Aorta (tissue), 5 donors: ENCODE measurements at places on chromosomes 3 and 15.

DNA sequence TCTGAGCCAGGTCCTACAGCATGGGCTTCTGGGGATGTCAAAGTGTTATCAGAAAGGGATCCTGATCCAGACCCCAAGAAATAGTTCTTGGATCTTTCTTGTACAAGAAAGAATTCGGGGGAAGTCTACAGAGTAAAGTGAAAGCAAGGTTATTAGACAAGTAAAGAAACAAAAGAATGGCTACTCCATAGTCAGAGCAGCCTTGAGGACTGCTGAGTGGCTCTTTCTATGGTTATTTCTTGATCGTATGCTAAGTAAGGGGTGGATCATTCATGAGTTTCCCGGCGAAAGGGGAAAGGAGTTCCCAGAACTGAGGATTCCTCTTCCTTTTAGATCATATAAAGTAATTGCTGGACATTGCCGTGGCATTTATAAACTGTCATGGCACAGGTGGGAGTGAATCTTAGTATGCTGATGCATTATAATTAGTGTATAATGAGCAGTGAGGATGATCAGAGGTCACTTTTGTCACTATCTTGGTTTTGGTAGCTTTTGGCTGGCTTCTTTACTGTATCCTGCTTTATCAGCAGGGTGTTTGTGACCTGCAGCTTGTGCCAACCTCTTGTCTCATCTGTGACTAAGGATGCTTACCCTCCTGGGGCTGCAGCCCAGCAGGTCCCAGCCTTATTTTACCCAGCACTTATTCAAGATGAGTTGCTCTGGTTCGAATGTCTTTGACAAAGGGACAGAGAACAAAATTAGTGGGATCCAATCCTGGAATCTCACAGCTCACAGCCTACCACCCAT is 41.0 kb downstream of the CRYGS start:
- DNase-seq = no peak

- DNase-seq = no peak
Measured at GRCh38 chr3:16257309-16257708, 7.4 kb downstream of the DPH3 start.

GRCh38 chr15:70048198-70048565 is 49.5 kb downstream of the TLE3 start:
- DNase-seq = peak; percentile 66

DNA sequence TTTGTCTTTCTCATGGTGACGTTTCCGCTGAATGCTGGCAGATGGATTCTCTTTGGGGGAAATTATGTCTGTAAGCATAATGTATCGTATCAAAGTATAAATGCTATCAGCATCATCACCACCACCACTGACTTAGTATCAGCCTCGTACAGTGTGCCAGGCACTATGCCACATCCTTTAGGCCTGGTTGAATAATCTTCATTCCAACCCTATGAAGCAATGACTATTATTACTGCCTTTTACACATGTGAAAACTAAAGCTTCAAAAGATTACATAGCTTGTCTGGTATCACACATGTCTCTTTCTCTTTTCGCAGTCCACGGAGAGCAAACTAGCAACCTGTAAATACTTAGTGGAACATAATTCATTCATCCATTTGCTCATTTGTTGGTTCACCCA is 166.7 kb upstream of the PRICKLE2 start:
- no peak for DNase-seq

GRCh38 chr3:159069091-159069490 is 267.2 kb downstream of the MFSD1 start:
- DNase-seq = no peak

GRCh38 chr3:53140847-53141845 is 10.9 kb upstream of the RFT1 start:
- peak; percentile 64 for DNase-seq
